Hematopoietic multipotent progenitor cell (in vitro differentiated cells): ENCODE measurements at places on chromosomes 16 and 17.
A peak's percentile ranks its signal among the peaks of the same experiment; 100 is the strongest.

GRCh38 chr17:69702078-69702477 lies 287.6 kb downstream of the MAP2K6 start:
- no peak for DNase-seq

- DNase-seq: no peak
Observed at GRCh38 chr17:76000755-76001521, at the start of gene CDK3. CDK3 (plus strand) TSS chr17:76000855; CDS start chr17:76001426, 571 bp downstream.

DNA sequence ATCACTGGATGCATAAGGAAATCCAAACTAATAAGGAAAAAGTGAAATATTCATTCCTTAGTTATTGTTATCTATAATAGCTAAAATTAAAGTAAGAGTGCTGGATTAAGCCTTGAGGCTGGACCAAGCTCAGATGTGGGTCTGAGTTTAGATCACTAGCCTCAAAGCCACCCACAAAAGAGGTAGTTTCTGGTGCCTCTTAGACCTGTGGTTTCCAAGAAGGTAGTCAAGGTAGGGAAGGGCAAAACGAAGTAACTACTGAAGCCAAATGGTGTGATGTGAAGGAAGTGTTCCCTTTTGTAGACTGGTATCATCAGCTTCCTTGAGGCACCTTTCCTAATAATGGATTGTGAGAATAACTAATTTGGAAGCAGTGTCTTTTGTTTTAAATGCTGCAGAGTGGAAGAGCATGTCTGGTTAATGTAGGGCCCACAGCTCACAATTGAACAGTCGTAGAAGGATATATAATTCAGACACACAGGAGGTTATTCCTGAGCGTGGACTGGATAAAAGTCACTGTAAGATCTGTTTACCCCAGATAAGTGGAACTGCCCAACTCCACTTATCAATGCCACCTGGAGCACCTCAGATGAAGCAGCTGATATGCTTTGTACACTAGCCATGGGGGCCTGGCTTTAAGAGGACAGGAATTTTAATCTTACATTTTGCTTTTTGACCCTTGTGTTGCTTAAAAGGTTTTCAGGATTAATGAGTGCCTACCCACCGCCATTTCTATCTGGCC lies 31.7 kb upstream of the LCMT1 start:
- DNase-seq: no peak

DNA sequence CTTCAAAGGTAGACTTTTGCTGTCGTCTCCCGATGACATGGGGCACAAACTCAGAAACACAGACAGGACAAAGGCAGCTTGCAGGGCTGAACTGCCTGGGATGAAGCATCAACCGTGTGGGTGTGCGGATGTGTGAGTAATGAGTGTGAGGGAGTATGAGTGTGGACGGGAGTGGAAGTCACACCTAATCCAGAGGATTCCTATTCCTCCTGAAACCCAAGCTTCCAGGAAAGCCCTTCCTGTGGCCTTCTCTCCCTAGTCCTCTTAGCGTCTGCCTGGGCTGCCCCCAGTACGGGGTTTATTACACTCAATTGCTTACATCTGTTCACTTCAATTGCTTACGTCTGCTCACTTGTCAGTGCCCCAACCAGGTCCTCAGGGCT lies 2.3 kb upstream of the IL4R start:
- DNase-seq: no peak

DNA sequence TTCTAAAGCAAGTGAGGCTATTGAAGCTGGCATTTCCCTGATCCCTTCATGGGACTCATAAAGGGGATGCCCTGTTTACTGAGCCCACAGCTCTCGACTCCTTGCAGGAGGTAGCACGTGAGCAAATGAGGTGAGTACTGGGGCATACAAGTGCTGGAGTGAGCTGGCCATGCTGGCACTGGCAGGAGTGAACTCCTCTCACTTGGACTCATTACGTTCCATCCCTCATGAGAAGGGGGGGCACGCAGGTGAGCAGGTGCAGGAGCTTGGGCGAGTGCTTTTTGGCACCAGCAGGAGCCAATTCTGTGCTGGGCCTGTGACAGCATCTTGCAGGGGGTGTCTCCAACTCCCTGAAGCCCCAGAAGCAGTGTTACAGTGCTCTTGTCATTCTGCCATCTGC lies 337.1 kb upstream of the CA10 start:
- DNase-seq: no peak

- no peak for DNase-seq
Observed at GRCh38 chr17:7943291-7943690, 11.3 kb downstream of the CNTROB start.

DNA sequence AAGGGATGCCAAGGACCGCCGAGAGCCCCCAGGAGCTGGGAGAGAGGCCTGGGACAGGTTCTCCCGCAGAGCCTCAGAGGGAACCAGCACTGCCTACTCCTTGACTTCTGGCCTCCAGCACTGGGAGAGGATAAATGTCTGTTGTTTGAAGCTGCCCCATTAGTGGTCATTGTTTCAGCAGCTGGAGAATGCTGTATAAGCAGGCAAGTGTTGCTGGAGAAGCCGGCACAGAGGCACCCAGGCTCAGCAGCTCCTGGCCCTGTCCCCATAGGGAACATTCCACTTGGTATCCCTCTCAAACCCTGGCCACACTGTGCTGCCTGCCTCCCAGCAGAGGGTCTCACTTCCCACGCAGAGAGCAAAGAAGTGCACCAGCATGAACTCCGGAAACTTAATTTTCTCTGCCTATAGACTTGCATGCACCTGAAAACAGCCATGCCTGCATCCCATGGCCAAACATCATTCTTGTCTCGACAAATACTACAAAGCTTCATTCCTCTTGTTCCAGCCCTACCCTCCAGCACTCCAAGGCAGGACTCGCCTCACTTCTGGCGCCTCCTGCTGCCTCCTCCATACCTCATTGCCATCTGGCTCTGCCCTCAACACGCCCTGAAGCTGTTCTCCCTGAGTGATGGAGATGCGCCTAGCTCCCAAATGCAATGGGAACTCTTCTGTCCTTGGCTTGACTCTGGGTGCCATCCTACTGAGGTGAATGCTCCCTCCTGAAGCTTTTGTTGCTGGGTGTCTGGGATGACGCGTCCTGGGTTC lies 88.1 kb downstream of the DNAH17 start:
- DNase-seq: no peak

- peak; percentile 60 for DNase-seq
Observed at GRCh38 chr17:48513097-48513496, 17.7 kb downstream of the HOXB1 start.

DNA sequence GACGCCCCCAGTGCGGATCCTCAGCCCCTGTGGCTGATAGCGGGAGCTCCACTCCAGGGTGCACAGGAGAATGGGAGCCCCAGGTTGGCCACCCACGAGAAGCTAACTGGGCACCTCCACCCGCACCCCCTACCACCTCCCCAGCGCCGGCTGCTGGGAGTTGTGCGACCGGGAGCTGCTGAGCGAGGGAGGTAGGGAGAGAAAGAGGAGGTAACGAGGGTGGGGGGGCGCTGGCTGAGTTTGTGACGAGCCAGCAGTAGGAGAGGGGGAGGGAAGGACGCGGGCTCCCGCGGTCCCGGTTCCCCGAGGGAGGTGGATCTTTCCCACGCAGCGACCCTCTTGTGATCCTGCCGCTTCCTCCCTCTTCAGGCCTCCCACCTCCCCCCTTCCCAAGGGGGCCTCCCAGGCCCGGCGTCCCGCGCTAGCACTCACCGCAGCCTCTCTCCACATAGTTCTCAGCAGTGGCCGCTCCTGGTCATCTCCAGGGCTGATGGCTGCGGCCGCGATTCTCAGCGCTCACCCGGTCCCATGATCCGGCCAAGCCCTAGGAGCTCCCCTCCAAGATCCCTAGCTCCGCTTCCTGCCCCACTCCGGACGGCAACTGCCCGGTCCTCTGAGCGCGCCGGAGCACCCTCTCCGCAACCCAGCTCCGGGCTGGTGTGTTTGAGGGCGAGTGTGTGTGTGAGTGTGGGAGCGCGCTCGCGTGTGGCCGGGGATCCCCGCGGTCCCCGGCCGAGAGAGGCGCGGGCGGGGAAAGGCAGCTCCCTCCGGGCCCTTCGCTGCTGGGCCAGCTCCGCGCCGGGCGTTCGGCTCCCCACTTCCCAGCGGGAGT lies at the start of gene GRIN2A:
Gene GRIN2A, minus strand, starts transcription at position 207 of the 832 bp plus-strand sequence. CDS start 2,017 bp downstream, outside the sequence.
- peak; percentile 11 for DNase-seq

GRCh38 chr16:84617791-84618580 lies at the start of gene COTL1:
COTL1 (minus strand) TSS chr16:84618078; CDS start chr16:84617914, 164 bp downstream.
- peak; percentile 86 for DNase-seq

GRCh38 chr17:48335858-48336500 lies 94.0 kb downstream of the SKAP1 start:
- DNase-seq: peak; percentile 83

- DNase-seq: no peak
Observed at GRCh38 chr17:74215342-74215727, 2.0 kb downstream of the TTYH2 start.

- DNase-seq: no peak
Observed at GRCh38 chr17:49508061-49508865, 13.2 kb downstream of the NGFR start.

DNA sequence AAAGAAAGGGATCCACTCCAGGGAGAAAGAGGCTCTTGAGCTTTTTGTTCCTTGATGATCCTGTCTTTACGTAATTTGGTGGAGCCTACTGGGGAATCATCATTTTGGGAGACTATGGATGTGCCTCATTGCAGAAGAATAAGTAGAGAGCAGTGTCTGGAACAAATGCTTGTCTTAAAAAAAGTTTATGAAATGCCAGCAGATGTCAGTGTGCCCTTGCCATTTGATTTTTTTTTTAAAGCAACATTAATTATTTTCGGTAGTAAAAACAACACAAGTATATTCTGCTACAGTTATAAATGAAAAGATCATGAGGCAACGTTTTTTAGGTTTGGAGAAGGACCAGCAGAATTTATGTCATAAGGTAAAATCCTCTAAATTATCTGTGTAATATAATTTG lies 934.8 kb upstream of the EEF2KMT start:
- no peak for DNase-seq

DNA sequence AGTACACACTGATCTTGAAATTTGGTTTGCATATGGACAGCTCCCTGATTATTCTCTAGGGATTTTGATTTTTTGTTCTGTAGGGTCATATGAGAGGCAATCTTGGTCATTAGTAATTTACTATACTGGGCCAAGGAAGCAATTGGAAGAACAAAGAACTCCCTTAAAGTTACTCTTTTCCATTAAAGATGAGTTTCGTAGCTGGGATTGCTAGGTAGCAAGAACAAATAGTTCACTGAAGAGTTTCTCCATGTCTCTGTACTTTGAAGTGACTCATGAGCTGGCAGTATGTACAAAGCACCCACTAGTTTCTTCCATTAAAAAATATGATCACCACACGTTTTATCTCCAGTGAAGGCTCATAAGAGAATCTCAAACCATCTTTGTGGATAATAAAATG lies 6.2 kb upstream of the BCAS3 start:
- no peak for DNase-seq

- no peak for DNase-seq
Observed at GRCh38 chr17:18025241-18025944, 13.6 kb downstream of the ATPAF2 start.

- DNase-seq: no peak
Observed at GRCh38 chr17:6023036-6023831, 46.9 kb upstream of the WSCD1 start.

DNA sequence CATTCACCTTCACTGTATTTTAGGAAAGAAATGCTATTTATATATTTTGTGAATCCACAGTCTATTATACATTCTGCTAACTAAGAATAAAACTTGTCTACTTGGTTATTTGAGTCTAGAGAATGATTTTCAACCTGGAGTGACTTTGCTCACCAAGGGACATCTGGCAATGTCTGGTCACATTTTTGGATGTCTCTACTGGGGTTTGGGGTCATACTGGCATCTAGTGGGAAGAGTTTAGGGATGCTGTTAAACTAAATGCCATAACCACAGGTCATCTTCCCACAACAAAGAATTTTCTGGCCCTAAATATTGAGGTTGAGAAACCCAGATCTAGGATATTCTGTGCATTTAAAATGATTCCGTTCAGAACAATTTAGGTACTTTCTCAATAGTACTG lies 26.0 kb downstream of the KCNJ16 start:
- no peak for DNase-seq

GRCh38 chr17:58382872-58383242 lies 30.9 kb upstream of the SUPT4H1 start:
- no peak for DNase-seq

- no peak for DNase-seq
Observed at GRCh38 chr16:86308514-86308913, 201.8 kb upstream of the FOXF1 start.

DNA sequence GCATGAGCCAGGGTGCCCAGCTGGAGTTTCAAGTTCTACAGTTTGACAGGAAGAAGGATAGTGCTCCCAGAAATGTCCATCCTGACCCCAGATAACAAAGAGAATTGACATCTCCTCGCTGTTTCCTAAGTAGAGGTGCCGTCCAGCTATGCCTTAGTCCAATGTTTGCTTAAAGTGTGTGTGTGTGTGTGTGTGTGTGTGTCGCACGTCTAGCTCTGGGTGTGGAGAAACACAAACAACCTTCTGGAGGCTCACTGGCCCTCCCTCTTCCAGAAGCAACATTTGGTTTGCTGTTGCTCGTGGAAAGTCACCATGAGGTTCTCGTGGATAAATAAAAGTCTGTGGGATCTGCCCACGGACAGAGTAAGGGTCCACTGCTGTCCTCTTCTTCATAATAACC lies 22.1 kb downstream of the EMP2 start:
- no peak for DNase-seq

- no peak for DNase-seq
Observed at GRCh38 chr17:28777178-28777577, 33.4 kb downstream of the TRAF4 start.

DNA sequence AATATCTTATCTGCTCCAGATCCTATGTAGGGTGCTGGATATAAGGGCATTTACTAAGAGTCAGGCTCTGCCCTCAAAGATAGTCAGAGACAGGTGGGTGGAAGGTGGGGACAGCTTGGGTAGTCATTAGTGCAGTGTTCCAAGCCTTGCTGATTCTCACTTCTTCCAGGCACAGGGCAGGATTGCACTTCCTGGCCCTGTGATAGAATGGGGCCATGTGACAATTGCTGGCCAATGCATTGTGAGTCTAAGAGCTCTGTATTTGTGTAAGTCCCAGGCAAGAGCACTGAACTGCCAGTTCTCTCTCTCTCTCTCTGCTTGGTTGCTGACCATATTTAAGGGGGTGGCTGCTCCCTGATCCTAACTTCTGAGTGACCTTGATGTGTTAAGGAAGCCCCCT lies 112.1 kb downstream of the C16orf78 start:
- DNase-seq: no peak

GRCh38 chr16:84471316-84471715 lies 33.1 kb downstream of the MEAK7 start:
- DNase-seq: no peak

GRCh38 chr16:57663436-57663835 lies 4.7 kb upstream of the ADGRG3 start:
- no peak for DNase-seq

- no peak for DNase-seq
Observed at GRCh38 chr17:69567130-69567529, 152.6 kb downstream of the MAP2K6 start.

GRCh38 chr16:72508191-72508590 lies 336.2 kb upstream of the PMFBP1 start:
- no peak for DNase-seq

DNA sequence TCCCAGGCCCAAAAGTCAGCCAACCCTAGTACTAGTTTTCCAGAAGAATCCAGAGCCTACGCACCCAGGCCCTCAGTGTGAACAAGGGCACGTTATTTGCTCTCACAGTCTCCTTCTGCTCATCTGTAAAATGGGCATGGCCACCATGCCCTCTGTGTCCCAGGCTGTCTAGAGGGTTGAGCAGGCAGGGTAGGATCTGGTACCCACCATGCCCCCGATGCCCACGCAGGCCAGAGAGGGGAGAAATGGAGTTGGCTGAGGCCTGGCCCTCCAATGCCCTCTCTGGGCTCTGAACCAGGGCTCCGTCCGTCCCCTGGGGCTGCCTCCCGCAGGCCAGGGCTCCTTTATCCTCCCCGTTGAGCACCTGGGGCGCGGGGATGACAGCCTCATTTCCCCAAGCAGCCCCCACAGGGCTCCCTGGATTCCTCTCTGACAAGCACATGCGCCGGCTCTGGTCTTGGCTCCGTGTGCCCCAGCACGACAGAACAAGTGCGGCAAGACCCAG lies 9.1 kb upstream of the BAHCC1 start:
- DNase-seq: no peak
